ENCODE measurements at places on chromosomes 7 and 10.
A peak's percentile ranks its signal among the peaks of the same experiment; 100 is the strongest.

- H3K4me1 ChIP-seq = no peaks in the 10 kb centered on the region
- H3K36me3 ChIP-seq = no peaks in the 10 kb centered on the region
- no peak overlapping the region for H3K27ac ChIP-seq
- no peaks in the 10 kb centered on the region for H3K27me3 ChIP-seq
Observed at GRCh38 chr10:132742837-132743194, 43.1 kb downstream of the NKX6-2 start.

DNA sequence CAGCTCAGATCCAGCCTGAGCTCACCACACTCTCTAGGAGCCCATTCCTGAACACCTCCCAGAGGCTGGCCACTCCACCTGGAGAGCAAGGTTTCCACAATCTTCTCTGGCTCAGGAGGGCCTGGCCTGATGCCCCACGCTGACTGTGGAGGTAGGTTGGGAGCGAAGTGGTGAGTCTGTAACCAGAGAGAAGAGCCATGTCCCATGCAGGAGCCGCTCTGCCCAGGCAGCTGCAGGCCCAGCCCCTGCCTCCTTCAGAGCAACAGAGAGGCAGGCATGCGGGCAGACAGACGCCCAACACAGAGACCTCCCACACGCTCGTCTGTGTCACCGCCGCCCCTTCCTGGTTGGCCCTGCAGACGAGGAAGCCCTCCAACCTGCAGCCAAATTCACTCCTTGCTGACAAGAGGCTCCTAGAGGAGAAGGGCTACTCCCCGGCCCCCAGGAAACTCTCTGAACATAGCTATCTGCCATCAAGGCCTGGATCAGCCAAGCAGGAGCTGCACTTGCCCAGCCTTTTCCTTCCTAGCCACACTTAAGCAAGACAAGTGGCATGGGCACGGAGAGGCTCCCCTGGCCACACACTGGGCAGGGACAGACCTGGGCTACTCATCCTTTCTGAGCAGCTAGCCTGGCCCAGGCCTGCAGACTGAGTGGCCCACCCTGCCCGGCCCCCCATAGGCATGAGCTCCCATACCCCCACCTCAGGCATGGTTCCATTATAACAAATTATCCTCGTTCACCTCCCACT is 101.9 kb downstream of the GRID1 start:
- no peaks in the 10 kb centered on the region for H3K27me3 ChIP-seq
- H3K4me1 ChIP-seq = no peaks in the 10 kb centered on the region
- no peak overlapping the region for H3K27ac ChIP-seq

- H3K27me3 ChIP-seq = no peaks in the 10 kb centered on the region
- no peak overlapping the region for H3K27ac ChIP-seq
- no peaks in the 10 kb centered on the region for H3K4me1 ChIP-seq
- no peak for DNase-seq
Observed at GRCh38 chr7:35019179-35019729, 18.0 kb downstream of the DPY19L1 start.

- no peaks in the 10 kb centered on the region for H3K4me1 ChIP-seq
- no peak overlapping the region for H3K4me3 ChIP-seq
- no peaks in the 10 kb centered on the region for H3K27me3 ChIP-seq
- no peaks in the 10 kb centered on the region for H3K36me3 ChIP-seq
- peak overlapping the region; percentile 61 for H3K27ac ChIP-seq
- DNase-seq = no peak
Observed at GRCh38 chr10:10796774-10797415, 220.8 kb upstream of the CELF2 start.

- H3K36me3 ChIP-seq = no peaks in the 10 kb centered on the region
- no peaks in the 10 kb centered on the region for H3K27me3 ChIP-seq
- DNase-seq = peak; percentile 98
- H3K4me3 ChIP-seq = peak overlapping the region; percentile 10
- peak overlapping the region; percentile 78 for H3K27ac ChIP-seq
- peaks cover 74% of the 10 kb centered on the region for H3K4me1 ChIP-seq
Observed at GRCh38 chr10:80460399-80461207, 6.5 kb downstream of the TSPAN14 start.

GRCh38 chr10:17001961-17002749 is 127.5 kb downstream of the CUBN start:
- H3K36me3 ChIP-seq = no peaks in the 10 kb centered on the region
- DNase-seq = peak; percentile 25
- H3K27me3 ChIP-seq = no peaks in the 10 kb centered on the region

GRCh38 chr7:52670608-52671225 is 364.7 kb upstream of the POM121L12 start:
- DNase-seq = no peak
- no peaks in the 10 kb centered on the region for H3K4me1 ChIP-seq
- H3K36me3 ChIP-seq = no peaks in the 10 kb centered on the region
- H3K4me3 ChIP-seq = no peak overlapping the region
- H3K27me3 ChIP-seq = no peaks in the 10 kb centered on the region
- no peak overlapping the region for H3K27ac ChIP-seq

- no peak overlapping the region for H3K4me3 ChIP-seq
- no peak overlapping the region for H3K27ac ChIP-seq
- no peaks in the 10 kb centered on the region for H3K27me3 ChIP-seq
- no peaks in the 10 kb centered on the region for H3K36me3 ChIP-seq
- no peak for DNase-seq
Observed at GRCh38 chr10:5528989-5529701, 4.4 kb downstream of the CALML3 start.

DNA sequence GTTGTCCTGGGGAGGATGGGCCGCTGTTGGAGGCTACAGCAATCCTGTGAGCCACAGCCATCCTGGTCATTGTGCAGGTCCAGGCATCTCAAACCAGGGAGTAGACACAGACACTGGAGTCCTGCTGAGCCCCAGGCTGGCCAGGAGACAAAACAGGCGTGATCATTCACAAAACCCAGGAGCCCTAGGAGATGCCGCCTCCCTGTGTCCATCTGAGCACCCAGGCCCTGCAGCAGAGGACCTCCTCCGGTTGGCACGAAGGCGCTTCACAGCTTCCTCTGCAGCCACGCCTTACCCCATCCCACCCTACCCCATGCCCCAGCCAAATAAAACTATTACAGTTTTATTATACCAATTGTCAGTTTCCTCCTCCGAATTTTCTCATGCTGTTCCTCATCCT is 183.6 kb downstream of the PLXNA4 start:
- no peaks in the 10 kb centered on the region for H3K4me1 ChIP-seq
- no peak overlapping the region for H3K27ac ChIP-seq
- H3K4me3 ChIP-seq = no peak overlapping the region
- H3K27me3 ChIP-seq = no peaks in the 10 kb centered on the region

- no peaks in the 10 kb centered on the region for H3K27me3 ChIP-seq
- no peak overlapping the region for H3K27ac ChIP-seq
- no peak for DNase-seq
- no peak overlapping the region for H3K4me3 ChIP-seq
- no peaks in the 10 kb centered on the region for H3K36me3 ChIP-seq
Observed at GRCh38 chr7:26326211-26326610, 34.5 kb downstream of the SNX10 start.

DNA sequence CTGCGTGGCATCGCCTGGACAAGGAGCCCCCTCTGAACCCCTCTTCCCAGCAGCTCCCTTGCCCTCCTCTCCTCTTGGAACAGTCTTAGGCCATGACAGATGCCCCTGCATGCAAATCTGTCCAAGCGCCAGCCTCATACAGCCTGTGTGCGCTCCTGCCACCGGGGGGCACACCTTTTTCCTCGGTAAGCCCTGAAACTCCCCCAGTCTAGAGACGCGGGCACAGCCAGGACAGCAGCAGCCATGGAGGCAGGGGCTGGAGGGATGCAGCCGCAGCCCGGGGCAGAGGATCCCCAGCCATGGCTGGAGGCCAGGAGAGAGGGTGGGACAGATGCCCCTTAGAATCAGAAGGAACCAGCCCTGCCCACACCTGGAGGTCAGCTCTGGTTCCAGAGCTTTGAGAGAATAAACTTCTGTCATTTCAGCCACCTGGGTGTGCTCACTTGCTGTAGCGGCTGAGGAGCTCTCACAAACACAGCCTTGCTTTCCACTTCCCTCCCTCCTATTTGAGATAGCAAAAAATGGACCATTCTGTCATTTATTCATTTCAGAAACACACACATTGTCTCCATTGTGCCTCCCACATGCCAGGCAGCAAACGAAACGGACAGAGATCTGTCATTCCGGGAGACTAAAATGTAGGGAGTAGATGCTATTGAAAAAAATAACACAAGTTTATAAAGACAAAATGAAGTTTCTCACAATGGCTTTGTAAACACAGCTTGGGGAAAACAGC is 241.5 kb downstream of the WDR37 start:
- H3K27ac ChIP-seq = no peak overlapping the region
- DNase-seq = no peak
- H3K36me3 ChIP-seq = no peaks in the 10 kb centered on the region
- no peak overlapping the region for H3K4me3 ChIP-seq

- no peak overlapping the region for H3K4me3 ChIP-seq
- no peaks in the 10 kb centered on the region for H3K4me1 ChIP-seq
- DNase-seq = no peak
- no peak overlapping the region for H3K27ac ChIP-seq
Observed at GRCh38 chr7:73852500-73852899, 8.5 kb upstream of the TMEM270 start.

DNA sequence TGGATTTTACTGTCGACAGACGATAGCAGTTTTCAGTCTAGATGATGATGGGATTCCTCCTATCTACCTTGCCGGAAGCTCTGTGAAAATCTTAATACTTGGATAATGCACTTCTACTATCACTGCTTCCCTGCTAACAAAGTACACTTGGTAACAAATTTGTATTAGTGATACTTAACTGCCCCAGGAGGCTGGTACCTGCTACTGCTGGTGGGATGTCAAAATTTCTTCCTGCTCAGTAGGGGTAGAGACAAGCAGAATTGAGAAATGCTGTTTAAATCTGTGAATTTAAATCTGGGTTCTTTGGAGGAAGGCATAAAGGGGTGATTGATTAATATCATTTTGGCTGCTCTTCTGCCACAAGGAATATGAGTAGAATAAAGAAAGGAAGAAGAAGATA is 99.8 kb upstream of the STRIP2 start:
- no peak overlapping the region for H3K27ac ChIP-seq
- H3K27me3 ChIP-seq = no peaks in the 10 kb centered on the region
- no peaks in the 10 kb centered on the region for H3K36me3 ChIP-seq
- H3K4me3 ChIP-seq = no peak overlapping the region

- H3K27ac ChIP-seq = peak overlapping the region; percentile 92
- peak overlapping the region; percentile 97 for H3K4me3 ChIP-seq
- no peaks in the 10 kb centered on the region for H3K27me3 ChIP-seq
- peaks cover 12% of the 10 kb centered on the region for H3K4me1 ChIP-seq
- DNase-seq = peak; percentile 73
Observed at GRCh38 chr7:149625947-149626392, 128.4 kb upstream of the ZNF746 start.

- no peaks in the 10 kb centered on the region for H3K27me3 ChIP-seq
- no peaks in the 10 kb centered on the region for H3K4me1 ChIP-seq
- no peaks in the 10 kb centered on the region for H3K36me3 ChIP-seq
- no peak for DNase-seq
Observed at GRCh38 chr7:87831097-87831496, 45.1 kb downstream of the SLC25A40 start.

DNA sequence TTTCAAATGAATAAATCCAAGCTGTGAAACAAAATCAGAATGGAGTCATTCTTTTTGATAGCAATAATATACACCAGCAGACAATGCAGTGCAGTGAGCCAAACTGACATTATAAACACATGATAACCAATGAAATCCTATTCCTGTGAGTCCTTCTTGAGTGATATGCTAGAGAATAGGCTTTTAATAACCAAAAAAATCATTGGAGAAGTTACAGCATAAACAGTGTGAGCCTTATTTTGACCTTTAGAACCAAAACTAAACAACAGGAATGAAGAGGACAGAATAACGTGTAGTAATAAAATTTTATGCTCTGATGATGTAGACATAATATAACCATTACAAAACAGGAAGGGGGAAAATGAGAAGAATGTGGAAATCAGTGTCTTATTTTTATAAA is 8.7 kb downstream of the HUS1 start:
- DNase-seq = no peak
- H3K4me3 ChIP-seq = no peak overlapping the region
- no peak overlapping the region for H3K27ac ChIP-seq

GRCh38 chr7:157932498-157933218 is 595.9 kb downstream of the DNAJB6 start:
- no peaks in the 10 kb centered on the region for H3K27me3 ChIP-seq
- H3K27ac ChIP-seq = no peak overlapping the region
- no peak for DNase-seq
- H3K36me3 ChIP-seq = no peaks in the 10 kb centered on the region
- H3K4me1 ChIP-seq = no peaks in the 10 kb centered on the region
- H3K4me3 ChIP-seq = no peak overlapping the region

DNA sequence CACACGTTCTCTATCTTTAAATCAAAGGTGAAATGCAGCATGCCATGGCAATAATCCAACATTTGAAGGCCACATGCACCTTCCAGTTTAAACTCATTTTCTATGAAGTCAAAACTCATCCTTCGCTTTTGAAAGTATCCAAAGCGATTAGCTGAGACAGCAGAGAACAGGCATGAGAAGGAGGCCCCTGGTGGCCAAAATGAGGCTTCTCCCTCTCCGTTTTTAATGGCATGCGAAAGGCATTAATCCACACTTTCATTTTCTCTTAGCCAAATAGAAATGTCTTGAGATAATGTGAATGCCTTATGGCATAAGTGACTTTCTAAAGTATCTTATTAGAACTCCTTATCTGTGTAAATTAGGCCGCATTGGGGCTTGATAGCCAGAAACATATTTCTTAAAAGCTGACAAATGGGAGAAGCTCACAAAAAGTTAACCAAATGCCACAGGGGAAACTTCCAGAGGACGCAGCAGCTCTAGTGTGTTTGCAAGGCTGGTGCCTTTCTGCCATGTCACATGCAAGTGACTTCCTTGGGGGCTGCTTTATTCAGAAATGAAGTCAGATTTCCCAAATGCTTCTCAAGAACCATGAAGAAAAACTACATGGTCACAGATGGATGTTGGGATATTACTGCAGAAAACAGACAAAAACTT is 1189.6 kb downstream of the SORCS1 start:
- no peak overlapping the region for H3K27ac ChIP-seq
- DNase-seq = no peak
- no peaks in the 10 kb centered on the region for H3K4me1 ChIP-seq
- H3K27me3 ChIP-seq = no peaks in the 10 kb centered on the region

GRCh38 chr10:58807629-58808022 is 295.0 kb downstream of the BICC1 start:
- H3K4me3 ChIP-seq = no peak overlapping the region
- no peaks in the 10 kb centered on the region for H3K4me1 ChIP-seq
- H3K27me3 ChIP-seq = no peaks in the 10 kb centered on the region
- H3K36me3 ChIP-seq = no peaks in the 10 kb centered on the region
- H3K27ac ChIP-seq = no peak overlapping the region
- DNase-seq = no peak

- no peaks in the 10 kb centered on the region for H3K36me3 ChIP-seq
- no peaks in the 10 kb centered on the region for H3K27me3 ChIP-seq
- no peak overlapping the region for H3K4me3 ChIP-seq
- H3K27ac ChIP-seq = no peak overlapping the region
Observed at GRCh38 chr10:21726601-21727225, 192.7 kb downstream of the MLLT10 start.

- no peak overlapping the region for H3K27ac ChIP-seq
- H3K4me3 ChIP-seq = peak overlapping the region; percentile 6
- H3K36me3 ChIP-seq = no peaks in the 10 kb centered on the region
- no peaks in the 10 kb centered on the region for H3K4me1 ChIP-seq
- DNase-seq = no peak
- no peaks in the 10 kb centered on the region for H3K27me3 ChIP-seq
Observed at GRCh38 chr10:17756557-17757217, 4.7 kb downstream of the TMEM236 start.

- DNase-seq = no peak
- no peaks in the 10 kb centered on the region for H3K36me3 ChIP-seq
- H3K4me1 ChIP-seq = no peaks in the 10 kb centered on the region
- H3K27me3 ChIP-seq = no peaks in the 10 kb centered on the region
- H3K4me3 ChIP-seq = no peak overlapping the region
Observed at GRCh38 chr10:106609470-106610266, 554.8 kb downstream of the SORCS1 start.
